ENCODE measurements at places on chromosomes 1 and 21.
A peak's percentile ranks its signal among the peaks of the same experiment; 100 is the strongest.

- no peak for DNase-seq
Measured at GRCh38 chr1:223077247-223077833, 65.7 kb downstream of the TLR5 start.

DNA sequence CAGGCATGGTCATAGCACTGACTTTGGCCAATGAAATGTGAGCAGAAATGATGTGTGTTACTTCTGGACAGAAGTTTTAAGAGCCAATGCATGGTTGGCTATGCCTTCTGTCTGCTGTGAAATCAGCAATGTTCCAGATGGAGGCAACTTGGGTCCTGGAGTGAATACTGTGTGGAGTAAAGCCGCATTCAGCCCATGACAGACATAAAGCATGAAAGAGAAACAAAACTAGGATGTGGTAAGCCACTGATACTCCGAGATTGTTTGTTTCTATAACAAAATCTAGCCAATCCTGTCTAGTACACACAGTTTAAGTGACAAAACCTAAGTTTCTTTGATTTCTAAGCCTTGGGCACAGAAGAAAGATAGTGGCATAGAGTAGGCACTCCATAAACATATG, 47.1 kb upstream of the ARHGAP29 start:
- no peak for DNase-seq

DNA sequence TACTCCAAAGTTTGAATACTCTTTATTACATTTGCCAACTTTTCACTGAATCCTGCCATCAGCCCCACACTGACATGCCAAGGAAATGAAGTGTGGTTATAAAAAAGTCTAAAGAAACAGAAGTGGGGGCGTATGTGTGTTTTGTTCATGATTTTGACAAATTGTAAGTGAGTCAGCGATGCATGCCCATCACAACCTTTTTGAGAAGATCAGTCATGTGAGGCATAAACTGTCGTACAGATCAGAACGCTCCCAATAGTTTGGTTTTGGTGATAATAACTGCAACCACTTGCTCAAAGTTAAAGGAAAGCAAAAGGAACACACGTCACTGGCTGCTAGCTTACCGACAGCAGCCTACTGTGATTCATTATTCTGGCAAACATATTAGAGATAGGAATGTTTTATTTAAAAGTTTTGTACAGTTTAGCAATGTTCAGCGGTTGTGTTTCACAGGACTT, 95.6 kb downstream of the RGS2 start:
- no peak for DNase-seq

- no peak for DNase-seq
Measured at GRCh38 chr1:55585402-55585792, 370.2 kb upstream of the USP24 start.

GRCh38 chr1:26345718-26346117, 8.2 kb downstream of the CRYBG2 start:
- DNase-seq: no peak

DNA sequence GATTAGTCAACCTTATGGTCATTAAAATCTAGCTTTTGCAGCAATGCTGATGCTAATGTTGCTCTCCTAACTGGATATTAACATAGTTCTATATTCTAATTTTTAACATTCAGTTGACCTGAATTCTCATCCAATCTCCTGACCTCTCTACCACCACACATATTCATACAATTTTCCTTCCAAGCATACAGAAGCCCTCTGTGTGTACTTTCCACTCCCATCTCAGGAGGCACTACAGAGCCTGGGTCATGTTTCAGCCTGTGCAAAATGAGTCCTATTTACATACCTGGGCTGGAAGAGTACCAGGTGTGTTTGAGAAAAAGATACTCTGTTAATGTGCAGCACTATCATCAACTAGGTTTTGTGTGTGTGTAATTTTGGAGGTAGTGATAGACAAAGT, 486.3 kb downstream of the NEGR1 start:
- DNase-seq: no peak

DNA sequence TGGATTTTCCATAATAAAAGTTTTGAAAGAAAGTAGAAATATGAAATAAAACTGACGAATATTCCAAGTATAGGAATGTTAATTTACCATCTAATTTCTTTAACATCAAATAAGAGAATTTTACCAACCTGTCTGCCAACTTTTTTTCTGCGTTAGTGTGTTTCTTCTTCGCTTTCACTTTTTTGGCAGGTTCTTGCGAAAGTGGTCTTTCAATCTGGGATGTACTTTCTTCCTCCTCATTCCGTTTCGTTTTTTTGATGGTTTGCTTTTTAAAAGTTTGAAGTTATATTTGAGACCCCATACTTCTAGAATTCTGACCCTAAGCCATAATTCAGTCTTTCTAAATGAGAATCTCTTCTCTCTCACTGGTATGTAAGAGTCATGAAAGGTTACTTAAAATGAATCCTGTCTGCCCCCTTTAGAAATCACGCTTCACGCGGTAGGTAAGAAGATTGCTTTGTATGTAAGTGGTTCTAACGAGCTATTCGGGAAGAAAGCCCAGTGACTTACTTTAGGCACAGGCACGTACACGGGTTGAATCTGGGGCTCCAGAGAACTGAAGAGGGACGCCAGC, 580 bp downstream of the RBM34 start:
- no peak for DNase-seq

DNA sequence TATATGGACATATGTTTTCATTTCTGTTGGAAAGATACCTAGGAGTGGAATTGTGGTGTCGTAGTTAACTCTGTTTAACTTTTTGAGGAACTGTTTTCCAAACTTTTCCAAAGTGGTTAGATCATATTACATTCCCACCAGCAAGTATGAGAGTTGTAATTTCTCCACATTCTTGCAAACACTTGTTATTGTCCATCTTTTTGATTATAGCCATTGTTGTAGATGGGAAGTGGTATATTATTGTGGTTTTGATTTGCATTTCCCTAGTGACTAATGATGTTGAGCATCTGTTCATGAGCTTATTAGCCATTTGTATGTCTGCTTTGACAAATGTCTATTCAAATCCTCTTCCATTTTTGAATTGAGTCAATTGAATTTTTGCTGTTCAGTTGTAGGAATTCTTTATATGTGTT, 19.8 kb downstream of the CAMTA1 start:
- DNase-seq: no peak

- peak; percentile 68 for DNase-seq
Measured at GRCh38 chr1:98051065-98051675, 130.3 kb upstream of the DPYD start.

DNA sequence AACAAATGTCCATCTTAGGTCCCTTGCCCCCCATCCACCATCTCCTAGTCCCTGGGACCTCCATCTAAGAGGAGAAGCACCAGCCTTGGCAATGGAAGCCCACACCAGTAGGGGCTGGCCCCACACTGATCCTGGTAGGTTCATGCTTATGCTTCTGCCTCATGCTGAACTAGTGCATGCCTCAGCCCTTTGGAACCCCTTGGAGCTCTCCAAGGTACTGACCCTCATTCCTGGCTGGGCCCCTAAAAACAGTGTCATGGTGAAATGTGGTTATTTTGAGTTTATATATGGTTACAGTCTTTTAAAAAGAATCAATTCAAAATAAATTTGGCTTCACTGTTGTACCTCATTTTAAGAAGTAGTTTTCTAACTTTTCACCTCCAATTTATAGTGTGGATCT, 108.3 kb downstream of the HIVEP3 start:
- DNase-seq: peak; percentile 10

GRCh38 chr1:4371849-4372248, 282.6 kb upstream of the AJAP1 start:
- DNase-seq: no peak

GRCh38 chr1:38741341-38741740, 118.2 kb downstream of the RRAGC start:
- no peak for DNase-seq

GRCh38 chr1:114344656-114345055, 166.3 kb downstream of the TRIM33 start:
- no peak for DNase-seq

DNA sequence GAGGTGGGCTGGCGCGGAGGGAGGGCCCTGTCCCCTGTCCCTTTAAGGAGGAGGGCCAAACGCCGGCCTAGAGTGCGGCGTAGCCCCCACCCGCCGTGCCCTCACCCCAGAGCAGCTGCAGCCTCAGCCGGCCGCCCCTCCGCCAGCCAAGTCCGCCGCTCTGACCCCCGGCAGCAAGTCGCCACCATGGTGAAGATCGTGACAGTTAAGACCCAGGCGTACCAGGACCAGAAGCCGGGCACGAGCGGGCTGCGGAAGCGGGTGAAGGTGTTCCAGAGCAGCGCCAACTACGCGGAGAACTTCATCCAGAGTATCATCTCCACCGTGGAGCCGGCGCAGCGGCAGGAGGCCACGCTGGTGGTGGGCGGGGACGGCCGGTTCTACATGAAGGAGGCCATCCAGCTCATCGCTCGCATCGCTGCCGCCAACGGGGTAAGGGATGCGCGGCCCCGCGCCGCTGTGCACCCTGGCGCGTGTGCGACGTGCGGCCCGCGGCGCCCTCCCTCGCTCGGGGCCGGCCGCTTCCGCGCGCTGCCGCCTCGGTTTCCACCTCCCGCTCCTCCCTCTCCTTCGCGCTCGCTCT, at the start of gene PGM1:
TSS of gene PGM1 (plus strand) at position 109 of the 583 bp plus-strand sequence. CDS start at position 187, 78 bp downstream.
- DNase-seq: peak; percentile 68

- DNase-seq: no peak
Measured at GRCh38 chr1:27153549-27153886, 1.4 kb downstream of the SLC9A1 start.

DNA sequence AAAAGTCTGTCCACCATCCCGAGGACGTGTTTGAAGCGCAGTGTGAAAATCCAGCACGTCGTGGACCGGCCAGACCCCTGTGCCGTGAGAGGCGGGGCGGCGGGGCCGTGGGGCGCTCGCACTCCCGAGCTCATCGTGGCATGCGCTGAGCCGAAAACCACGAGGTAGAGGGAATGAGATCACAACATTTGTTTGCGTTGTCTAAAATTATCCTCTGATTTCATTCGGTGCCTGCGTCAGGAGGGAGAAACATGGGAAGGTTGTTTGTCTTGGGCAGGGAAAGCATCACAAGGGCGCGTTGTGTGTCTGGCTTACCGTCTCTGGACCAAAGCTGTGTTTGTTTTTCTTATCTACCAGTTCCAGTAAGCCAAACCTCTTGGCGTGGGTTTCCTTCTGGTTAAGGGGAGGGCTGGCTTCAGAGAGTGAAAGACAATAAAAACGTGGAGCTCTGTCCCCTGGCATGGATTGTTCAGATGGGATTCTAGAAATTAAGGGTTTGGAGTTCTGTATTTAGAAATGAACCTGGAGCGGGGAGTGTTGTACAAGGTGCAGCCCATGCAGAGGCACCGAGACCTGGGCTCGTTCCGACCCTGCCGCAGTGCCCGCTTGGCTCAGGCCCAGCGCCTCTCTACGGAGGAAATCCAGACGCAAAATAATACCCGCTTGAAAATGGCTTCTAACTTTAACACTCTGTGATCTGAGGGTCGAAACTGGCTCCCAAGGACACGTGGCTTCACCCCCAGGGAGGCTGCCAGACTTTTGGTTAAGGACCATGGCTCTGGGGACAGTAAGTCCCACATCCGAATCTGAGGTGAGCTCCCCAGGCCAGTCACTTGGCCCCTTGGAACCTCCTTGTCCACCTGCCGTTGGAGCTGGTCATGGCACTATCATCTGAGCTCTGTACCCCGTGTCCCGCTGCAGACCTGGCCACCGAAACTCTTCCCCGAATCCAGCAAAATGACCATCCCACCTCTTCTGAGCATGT, 68.7 kb upstream of the FAM3B start:
- DNase-seq: no peak

GRCh38 chr1:42456754-42457089, 379 bp downstream of the PPCS start:
- no peak for DNase-seq

GRCh38 chr1:2927393-2928360, 93.6 kb upstream of the ACTRT2 start:
- DNase-seq: no peak

DNA sequence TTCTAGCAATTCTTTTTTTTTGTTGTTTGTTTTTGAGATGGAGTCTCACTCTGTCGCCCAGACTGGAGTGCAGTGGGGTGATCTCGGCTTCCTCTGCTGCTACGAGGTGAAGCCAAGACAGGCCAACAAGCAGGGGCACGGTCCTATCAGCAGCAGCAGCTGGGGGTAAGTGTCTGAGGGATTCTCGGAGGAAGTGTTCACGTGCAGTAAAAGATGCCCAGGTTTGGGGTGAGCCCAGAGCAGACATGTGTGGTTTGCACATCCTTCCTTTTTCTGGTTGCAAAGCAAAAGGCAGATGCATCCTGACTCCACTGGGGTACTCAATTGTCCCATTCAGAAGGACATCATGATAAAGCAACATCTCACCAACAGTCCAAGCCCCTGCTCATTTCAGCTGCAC, 27.7 kb downstream of the PIGP start:
- DNase-seq: no peak

GRCh38 chr1:2210084-2210653, 15.6 kb upstream of the FAAP20 start:
- no peak for DNase-seq

- DNase-seq: no peak
Measured at GRCh38 chr1:231936983-231937775, 310.6 kb downstream of the DISC1 start.

DNA sequence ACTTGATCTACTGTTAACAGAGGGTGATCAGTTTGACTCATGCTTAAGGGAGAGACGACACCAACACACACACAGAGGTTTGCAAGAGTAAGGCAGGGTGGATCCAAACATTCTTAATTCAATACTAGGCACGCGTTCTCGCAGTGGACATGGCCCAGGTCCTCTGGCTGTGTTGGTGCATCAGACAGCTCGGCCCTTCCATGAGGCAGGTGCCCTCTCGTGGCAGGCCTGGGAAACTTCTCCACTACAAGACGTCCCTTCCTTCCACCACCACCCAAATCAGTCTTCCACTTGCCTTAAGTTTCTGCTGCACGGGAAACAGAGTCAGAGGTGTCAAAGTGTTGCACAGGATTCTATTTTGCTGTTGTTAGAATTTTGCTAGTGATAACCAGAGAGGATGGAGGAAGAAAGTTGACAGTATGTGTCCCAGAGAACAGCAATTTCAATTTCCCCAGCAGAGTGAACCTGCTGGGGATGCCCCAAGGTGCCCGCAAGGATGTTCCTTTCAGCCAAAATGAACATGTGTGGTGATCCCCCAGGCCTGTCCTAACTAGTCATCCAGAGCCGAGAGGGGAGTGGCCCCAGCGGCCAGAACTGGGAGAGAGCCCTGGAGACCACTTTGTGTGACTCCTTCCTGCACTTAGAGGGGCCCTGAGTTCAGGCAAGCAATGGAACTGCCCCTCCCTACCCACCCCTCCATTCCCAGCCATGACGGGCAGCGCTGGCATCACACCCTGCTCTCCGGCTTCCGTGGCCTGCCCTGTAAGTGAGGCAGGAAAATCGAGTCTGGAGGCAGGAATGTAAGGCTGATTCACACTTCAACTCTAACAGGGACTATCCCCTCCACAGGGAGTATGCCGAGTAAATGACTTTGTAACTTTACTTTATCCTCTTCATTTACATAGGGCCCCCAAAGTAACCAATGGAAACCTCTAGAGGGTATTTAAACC, 34.8 kb downstream of the MX1 start:
- DNase-seq: peak; percentile 47

- DNase-seq: peak; percentile 29
Measured at GRCh38 chr1:116574581-116575291, 3.9 kb upstream of the CD58 start.

DNA sequence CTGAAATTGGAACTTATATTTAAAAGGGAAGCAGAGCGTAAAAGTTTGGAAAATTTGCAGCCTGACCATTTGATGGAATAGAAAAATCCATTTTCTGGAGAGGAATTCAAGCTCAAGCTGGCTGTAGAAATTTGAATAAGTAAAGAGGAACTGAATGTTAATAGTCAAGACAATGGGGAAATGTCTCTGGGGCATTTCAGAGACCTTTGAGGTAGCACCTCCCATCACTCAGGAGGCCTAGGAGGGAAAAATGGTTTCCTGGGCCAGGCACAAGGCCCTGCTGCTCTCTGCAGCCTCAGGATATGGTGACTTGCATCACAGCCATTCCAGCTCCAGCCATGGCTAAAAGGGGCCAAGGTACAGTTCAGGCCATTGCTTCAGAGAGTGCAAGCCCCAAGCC, 17.6 kb upstream of the TSHB start:
- DNase-seq: no peak
